ENCODE measurements at places on chromosomes 11 and 22.

DNA sequence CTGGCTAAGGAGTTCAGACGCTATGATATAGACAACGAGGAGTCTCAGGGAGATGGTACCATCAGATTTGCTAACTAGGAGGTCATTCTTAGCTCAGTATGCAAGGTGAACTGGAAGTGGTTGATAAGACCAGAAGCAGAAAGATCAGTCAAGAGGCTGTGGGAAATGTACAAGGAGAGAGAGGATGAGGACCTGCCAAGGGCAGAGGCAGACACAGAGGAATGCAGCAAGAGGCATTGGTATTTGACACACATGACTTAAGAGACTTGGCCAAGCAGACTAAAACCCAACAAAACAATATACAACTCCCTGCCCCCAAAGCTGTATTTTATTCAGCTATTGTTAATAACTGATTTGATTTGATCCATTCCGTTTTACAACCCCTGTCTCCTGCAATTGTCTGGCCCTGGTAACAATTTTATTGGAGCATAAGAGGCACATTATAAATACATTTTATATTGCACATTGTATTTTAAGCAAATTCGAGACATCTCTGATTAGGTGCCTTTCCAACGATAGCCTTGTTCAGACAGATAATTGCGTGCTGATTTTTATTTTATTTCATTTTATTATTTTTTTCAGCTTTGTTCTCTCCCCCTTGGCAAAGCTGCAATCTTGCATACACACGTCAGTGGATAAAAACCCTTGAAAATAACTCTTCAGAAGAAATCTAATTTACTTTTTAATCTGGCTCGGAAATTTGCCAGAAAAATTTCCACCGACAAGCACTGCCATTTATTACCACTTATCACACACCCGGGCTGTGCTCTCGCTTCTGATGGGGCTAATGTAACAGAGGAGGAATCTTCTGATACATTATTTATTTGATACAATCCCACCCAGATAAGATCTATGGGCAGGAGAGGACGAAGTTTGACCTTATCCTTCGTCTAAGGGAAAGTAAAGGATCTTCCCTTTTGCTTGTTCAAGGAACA, 237.8 kb downstream of the NXPE2 start:
- DNase-seq = no peak

GRCh38 chr11:120814531-120815318, 209.2 kb upstream of the TBCEL start:
- DNase-seq = no peak

- DNase-seq = no peak
These were observed 22.0 kb upstream of the ISX start for GRCh38 chr22:35043934-35044319.

- no peak for DNase-seq
These were observed 38.5 kb downstream of the CWC15 start for GRCh38 chr11:94934846-94935245.

GRCh38 chr11:1290052-1291040, 19.1 kb downstream of the TOLLIP start:
- no peak for DNase-seq

DNA sequence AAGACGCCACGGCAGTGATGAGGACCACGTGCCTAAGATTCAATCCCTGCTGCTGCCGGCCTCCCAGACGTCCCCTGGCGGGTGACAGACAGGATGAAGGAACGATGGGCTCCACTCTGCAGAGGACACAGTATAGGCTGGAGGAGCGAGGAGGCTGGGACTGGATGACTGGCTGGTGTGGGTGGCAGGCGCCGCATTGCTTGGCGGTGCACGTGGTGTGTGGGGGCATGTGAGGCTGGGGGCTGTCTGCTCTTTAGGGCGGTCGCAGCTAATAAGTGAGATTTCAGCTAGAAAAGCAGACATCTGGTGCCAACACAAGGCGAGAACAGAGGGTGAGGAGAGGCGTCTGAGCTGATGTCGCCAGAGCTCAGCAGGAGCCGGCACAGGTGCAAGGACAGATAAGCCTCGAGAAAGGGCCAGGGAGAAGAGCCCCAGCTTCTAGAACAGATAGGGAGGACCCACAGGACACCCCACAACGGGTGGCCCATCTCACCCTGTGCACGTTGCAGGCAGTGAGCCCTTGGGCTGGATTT, 33.2 kb downstream of the TSPAN4 start:
- DNase-seq = no peak

- DNase-seq = no peak
These were observed 476 bp downstream of the ARHGAP32 start for GRCh38 chr11:129191649-129192048.
